ENCODE measurements at places on chromosomes 11 and 22. TPM values are rescaled to one million over a fixed set of nuclear protein-coding genes. Genes with fewer than 3 reads are reported as not detected.

HEPN1 gene
- total RNA-seq = not detected

PKNOX2 gene
- total RNA-seq = 4.5 TPM

SYT9 gene
- total RNA-seq = 0.25 TPM

RRP8 gene
- 18.0 TPM for total RNA-seq

GRCh38 chr11:68014157-68014946 is 4.2 kb downstream of the ALDH3B1 start:
- peaks cover 20% of the 10 kb centered on the region for H3K4me1 ChIP-seq
- H3K4me3 ChIP-seq = no peak overlapping the region
- no peak for DNase-seq
- no peak overlapping the region for H3K27ac ChIP-seq

GRCh38 chr11:129412494-129412893 is 36.8 kb downstream of the BARX2 start:
- DNase-seq = no peak
- H3K4me1 ChIP-seq = no peaks in the 10 kb centered on the region
- no peak overlapping the region for H3K27ac ChIP-seq
- no peaks in the 10 kb centered on the region for H3K27me3 ChIP-seq

- peaks cover 12% of the 10 kb centered on the region for H3K4me1 ChIP-seq
- H3K36me3 ChIP-seq = no peaks in the 10 kb centered on the region
- DNase-seq = no peak
- no peak overlapping the region for H3K4me3 ChIP-seq
- no peak overlapping the region for H3K27ac ChIP-seq
Observed at GRCh38 chr22:41913842-41914534, 886 bp downstream of the SHISA8 start.

- H3K4me3 ChIP-seq = no peak overlapping the region
- H3K36me3 ChIP-seq = no peaks in the 10 kb centered on the region
- peaks cover 5% of the 10 kb centered on the region for H3K4me1 ChIP-seq
- no peak for DNase-seq
- H3K27me3 ChIP-seq = no peaks in the 10 kb centered on the region
Observed at GRCh38 chr11:84890676-84891075, 736.5 kb downstream of the DLG2 start.

DNA sequence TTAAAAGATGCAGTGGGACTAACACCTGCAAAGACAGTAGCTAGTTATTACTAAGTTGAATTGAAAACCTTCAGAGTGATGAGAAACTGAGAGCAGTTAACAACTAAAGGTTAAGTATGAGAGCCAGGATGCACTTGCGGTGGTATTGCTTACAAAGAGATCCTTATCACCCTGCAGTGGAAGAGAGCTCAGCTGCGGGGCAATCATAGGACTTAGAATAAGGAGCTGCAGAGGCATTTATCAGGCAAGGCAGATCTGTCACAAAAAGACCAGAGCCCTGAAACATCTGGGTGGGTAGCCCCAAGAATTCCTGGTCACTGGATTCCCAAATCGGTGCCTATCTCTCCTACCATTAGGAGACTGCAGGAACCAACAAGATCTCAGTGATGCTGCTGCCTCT is 34.3 kb upstream of the CFAP300 start:
- no peaks in the 10 kb centered on the region for H3K27me3 ChIP-seq
- no peak for DNase-seq
- no peak overlapping the region for H3K27ac ChIP-seq
- no peaks in the 10 kb centered on the region for H3K4me1 ChIP-seq

GRCh38 chr11:45243967-45244366 is 42.2 kb downstream of the SYT13 start:
- DNase-seq = no peak
- no peaks in the 10 kb centered on the region for H3K27me3 ChIP-seq
- no peak overlapping the region for H3K27ac ChIP-seq
- no peaks in the 10 kb centered on the region for H3K36me3 ChIP-seq
- no peak overlapping the region for H3K4me3 ChIP-seq
- no peaks in the 10 kb centered on the region for H3K4me1 ChIP-seq

DNA sequence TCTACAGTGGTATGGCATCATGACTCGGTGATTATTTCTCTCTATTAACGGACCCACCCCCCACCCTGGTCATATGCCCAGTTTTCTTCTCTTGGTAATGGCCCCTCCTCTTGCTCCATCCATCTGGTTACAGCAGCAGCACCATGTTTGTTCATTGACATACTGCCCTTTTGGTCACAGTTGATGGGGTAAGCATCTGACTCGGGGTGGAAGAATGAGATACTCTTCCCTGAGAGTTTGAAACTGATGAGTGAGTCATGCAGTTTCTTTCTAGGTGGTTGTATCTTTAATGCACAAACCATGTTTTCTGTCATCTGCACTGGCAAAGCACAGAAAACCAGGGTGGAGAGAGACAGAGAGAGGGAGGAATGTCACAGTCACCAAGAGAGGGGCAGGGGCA is 126.0 kb downstream of the SYN3 start:
- no peak overlapping the region for H3K4me3 ChIP-seq
- H3K4me1 ChIP-seq = no peaks in the 10 kb centered on the region
- H3K27me3 ChIP-seq = no peaks in the 10 kb centered on the region
- no peak for DNase-seq

GRCh38 chr22:39243439-39244135 is 1.2 kb downstream of the PDGFB start:
- no peaks in the 10 kb centered on the region for H3K36me3 ChIP-seq
- H3K4me3 ChIP-seq = peak overlapping the region; percentile 71
- H3K4me1 ChIP-seq = peaks cover 24% of the 10 kb centered on the region
- H3K27me3 ChIP-seq = no peaks in the 10 kb centered on the region
- DNase-seq = no peak

DNA sequence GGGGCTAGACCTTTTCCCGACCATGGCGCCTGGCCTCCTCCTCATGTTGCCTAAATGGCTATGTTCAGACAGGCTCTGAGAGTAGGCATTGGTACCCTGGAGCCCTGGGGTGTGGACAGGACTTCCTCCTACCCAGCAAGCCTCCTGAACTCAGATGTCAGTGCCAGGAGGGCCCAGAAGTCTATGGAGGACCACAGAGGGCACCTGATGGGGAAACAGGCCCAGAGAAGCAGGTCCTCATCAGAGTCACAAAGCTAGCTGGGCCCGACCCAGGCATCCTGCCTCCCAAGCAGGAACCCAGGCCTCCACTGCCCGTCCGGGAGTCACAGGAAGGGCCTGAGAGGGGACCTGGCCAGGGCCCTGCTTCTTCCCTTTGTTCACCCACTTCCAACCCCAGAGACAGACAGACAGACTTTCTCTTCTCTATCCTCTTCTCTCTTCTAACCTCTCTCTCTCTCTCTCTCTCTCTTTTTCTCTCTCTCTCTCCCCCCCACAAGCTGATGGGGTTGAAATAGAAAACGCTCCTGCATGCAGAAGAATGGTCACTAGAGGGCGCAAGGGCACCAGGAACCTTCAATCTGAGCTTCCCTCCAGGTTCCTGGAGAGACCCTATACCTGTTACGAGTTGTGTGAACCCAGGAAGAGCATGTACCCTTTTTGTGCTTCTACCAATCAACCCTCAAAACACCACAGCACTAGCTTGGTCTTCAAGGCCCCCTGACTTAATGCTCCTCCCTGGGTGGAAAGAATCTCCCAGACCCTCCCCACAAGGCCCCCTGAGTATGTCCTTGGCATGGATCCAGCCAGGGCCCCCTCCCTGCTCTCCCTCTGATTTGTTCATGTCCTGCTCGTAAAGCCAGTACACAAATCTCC is 27.1 kb downstream of the ARAP1 start:
- H3K27me3 ChIP-seq = no peaks in the 10 kb centered on the region
- peaks cover 3% of the 10 kb centered on the region for H3K36me3 ChIP-seq
- peak; percentile 62 for DNase-seq
- peaks cover 19% of the 10 kb centered on the region for H3K4me1 ChIP-seq

DNA sequence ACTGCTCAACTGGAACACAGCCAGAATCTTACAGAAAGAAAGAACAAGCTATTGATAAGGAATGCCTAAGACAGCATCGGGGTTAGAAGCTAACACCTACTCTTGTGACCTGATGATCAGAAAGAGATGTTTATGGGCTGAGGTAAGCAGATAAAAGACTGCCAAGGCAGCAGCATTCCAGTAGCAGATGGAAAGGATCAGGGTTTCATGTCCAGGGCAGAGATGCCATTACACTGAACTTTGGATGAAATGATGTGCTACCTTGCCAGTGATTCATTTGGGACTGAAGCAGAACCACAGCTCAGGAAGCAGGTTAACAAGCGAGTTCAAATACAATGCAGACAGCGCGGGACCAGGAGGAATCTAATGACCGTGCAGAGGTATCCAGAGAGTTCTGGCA is 27.1 kb upstream of the APOA1 start:
- no peak overlapping the region for H3K27ac ChIP-seq
- peaks cover 45% of the 10 kb centered on the region for H3K4me1 ChIP-seq
- H3K4me3 ChIP-seq = no peak overlapping the region
- no peaks in the 10 kb centered on the region for H3K27me3 ChIP-seq
- peaks cover 94% of the 10 kb centered on the region for H3K36me3 ChIP-seq

DNA sequence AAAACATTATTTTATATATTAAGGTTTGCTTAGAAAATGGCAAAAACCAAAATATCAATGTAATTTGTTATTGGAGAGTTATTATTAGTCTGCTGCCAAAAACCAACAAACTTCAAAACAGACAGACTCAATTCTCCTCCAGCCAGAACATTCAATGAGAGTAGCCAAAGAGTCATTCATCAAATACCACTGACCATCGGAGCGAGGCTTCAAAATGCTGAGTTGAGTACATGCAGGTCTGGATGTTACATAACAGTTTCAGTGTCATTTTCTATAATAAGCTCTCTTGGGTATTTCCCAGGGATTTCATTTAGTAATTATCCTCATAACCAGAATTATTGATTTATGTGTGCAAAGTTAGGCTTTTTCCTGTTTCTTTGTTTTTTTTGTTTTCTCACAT is 42.6 kb downstream of the CHST1 start:
- no peak overlapping the region for H3K4me3 ChIP-seq
- no peaks in the 10 kb centered on the region for H3K27me3 ChIP-seq
- no peak for DNase-seq
- H3K4me1 ChIP-seq = no peaks in the 10 kb centered on the region

- H3K27ac ChIP-seq = no peak overlapping the region
- H3K4me3 ChIP-seq = no peak overlapping the region
- peaks cover 47% of the 10 kb centered on the region for H3K36me3 ChIP-seq
Observed at GRCh38 chr22:24370401-24370800, 57.0 kb upstream of the ADORA2A start.

GRCh38 chr11:112290493-112290850 is 29.8 kb upstream of the PLET1 start:
- no peaks in the 10 kb centered on the region for H3K27me3 ChIP-seq
- peaks cover 26% of the 10 kb centered on the region for H3K4me1 ChIP-seq
- H3K27ac ChIP-seq = peak overlapping the region; percentile 81

- no peaks in the 10 kb centered on the region for H3K36me3 ChIP-seq
- H3K4me3 ChIP-seq = no peak overlapping the region
- H3K27ac ChIP-seq = no peak overlapping the region
- peaks cover 3% of the 10 kb centered on the region for H3K4me1 ChIP-seq
Observed at GRCh38 chr11:113203141-113203753, 111.1 kb upstream of the TTC12 start.

DNA sequence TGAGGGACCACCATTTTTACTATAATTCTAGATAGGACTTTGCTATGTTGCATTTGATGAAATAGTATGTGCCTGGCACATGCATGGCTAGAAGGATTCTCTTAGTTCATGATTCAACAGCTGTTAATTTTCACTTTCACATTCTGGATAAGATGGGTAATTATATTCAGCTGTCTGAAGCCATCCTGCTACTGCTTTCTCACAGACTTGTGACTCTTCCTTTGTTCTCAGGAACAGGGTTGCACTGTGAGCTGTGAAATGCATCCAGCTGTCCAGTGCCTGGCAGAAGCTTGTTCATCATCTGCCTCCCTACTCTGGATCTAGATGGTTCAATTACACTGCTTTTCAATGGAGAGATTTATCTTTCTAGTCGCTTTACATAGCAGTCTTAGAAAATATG is 610.1 kb upstream of the ANO5 start:
- no peaks in the 10 kb centered on the region for H3K4me1 ChIP-seq
- no peak for DNase-seq
- H3K4me3 ChIP-seq = no peak overlapping the region

DNA sequence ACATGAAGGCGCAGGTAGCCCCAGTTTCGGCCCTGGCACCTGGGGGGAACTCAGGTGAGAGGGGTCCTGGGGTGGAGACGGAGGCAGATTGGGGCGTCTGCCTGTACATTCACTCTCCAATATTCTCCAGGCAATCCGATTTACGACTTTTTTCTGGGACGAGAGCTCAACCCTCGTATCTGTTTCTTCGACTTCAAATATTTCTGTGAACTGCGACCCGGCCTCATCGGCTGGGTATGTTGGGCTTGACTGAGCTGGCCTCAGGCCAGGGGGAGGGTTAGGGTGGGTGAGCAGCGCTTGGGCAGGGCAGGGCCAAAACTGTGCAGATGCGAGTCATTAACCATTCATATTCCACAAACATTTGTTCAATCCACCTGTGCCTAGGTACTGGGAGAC is 1.7 kb downstream of the TM7SF2 start:
- no peaks in the 10 kb centered on the region for H3K27me3 ChIP-seq

GRCh38 chr11:7376386-7376785 is 108.9 kb upstream of the OLFML1 start:
- no peaks in the 10 kb centered on the region for H3K4me1 ChIP-seq
- no peak for DNase-seq
- H3K27me3 ChIP-seq = no peaks in the 10 kb centered on the region
- H3K27ac ChIP-seq = no peak overlapping the region
- no peak overlapping the region for H3K4me3 ChIP-seq

- H3K4me1 ChIP-seq = no peaks in the 10 kb centered on the region
- no peak overlapping the region for H3K4me3 ChIP-seq
- no peaks in the 10 kb centered on the region for H3K27me3 ChIP-seq
- peak; percentile 49 for DNase-seq
Observed at GRCh38 chr22:49553518-49554295, 274.0 kb downstream of the BRD1 start.

DNA sequence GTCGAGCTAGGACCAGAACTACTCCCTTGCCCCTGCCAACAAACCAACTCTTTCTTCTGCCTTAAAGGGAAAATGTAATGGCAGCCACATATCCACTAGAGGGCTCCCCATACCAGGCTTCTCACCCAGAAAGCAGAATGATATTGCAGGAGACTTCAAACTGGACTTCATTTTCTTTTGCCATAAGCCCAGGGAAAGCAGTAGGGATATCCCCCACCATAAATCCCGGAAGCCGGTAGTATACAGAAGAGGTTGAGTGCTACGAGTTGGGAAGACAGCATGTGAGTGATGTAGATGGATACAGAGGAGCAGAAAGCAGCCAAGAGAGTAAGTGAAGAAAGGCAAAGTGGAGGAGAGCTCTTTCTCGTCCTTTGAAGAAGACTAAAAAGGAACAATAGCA is 12.1 kb downstream of the PLAAT5 start:
- DNase-seq = no peak
- H3K4me3 ChIP-seq = no peak overlapping the region
- H3K4me1 ChIP-seq = no peaks in the 10 kb centered on the region
- H3K27me3 ChIP-seq = no peaks in the 10 kb centered on the region
- no peak overlapping the region for H3K27ac ChIP-seq

Measured in heart left ventricle (tissue), 16 donors.